ENCODE measurements at places on chromosomes 1 and 21.

GRCh38 chr21:41813226-41813625, 46.4 kb upstream of the RIPK4 start:
- DNase-seq: no peak

GRCh38 chr1:209326831-209327230, 256.7 kb upstream of the CAMK1G start:
- DNase-seq: no peak

- peak; percentile 2 for DNase-seq
These were observed 122.0 kb downstream of the LMO4 start for GRCh38 chr1:87450615-87451209.

GRCh38 chr1:231807541-231807940, 181.0 kb downstream of the DISC1 start:
- DNase-seq: no peak

DNA sequence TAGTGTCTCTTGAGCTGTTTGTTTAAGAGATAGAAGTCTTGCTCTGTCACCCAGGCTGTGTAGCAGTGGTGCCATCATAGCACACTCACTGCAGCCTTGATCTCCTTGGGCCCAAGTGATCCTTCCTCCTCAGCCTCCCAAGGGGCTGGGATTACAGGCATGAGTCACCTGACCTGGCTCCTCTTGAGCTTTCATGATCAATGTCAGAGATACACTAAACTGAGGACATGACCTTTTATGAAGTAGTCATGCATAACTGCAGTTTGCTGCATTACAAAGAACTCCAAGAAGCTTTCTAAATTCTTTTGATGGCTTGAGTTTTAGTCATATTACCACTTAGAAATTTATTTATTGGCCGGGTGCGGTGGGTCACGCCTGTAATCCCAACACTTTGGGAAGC, 77.7 kb downstream of the CC2D1B start:
- DNase-seq: no peak

GRCh38 chr1:32771561-32772280, 45.4 kb downstream of the YARS1 start:
- no peak for DNase-seq

Data from stimulated activated CD4-positive, alpha-beta T cell treated with anti-CD3 and anti-CD28 coated beads, Interleukin-1b, Interleukin-23, amount 100 ng/mL, for 1 hour (primary cell).